ENCODE measurements at places on chromosomes 1 and 21.
A peak's percentile ranks its signal among the peaks of the same experiment; 100 is the strongest.

DNA sequence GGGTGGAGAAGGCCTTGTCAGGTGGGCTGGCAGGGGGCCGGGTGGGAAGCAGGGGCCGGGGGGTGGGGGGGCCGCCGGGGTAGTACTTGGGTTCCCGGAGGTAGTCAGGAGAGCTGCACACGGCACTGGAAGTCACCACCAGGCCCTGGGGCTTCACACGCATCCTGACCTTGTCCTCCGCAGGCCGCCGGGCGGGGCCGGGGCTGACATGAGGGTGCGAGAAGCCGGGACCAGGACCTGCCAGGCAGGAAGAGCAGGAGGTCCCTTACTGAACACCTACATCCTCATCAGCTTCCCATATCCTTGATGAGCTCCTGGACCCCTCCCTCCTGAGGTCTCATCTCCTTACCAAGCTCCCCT, 52.0 kb downstream of the AHDC1 start:
- no peak for DNase-seq

DNA sequence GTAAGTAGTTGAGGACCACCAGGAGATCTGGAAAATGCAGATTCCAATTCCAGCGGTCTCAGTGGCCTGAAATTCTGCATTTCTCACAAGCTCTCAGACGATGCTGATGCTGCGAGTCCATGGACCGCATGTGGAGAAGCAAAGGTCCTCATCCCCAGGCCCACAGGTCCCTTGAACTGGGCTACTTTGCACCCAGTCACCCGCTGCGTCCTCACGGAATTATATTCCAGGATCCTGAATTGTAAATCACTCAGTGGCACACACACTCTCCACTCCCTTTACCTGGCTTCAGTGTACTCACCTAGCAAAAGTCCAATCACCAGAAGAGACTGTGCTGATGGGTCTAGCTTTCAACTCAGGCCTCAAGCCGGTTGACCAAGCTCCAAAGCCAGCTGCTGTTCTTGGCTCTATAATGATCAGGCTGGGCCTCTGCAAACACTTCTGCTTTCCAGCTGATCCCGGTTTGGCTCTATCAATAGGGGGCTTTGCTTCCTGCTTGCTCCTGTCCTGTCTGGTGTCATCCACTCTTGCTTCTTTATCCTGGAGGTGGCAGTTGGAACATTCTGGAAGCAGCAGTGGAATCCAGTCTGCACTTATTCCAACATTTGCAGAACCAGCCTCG, 904 bp upstream of the RPL22 start:
- DNase-seq, result peak; percentile 51

DNA sequence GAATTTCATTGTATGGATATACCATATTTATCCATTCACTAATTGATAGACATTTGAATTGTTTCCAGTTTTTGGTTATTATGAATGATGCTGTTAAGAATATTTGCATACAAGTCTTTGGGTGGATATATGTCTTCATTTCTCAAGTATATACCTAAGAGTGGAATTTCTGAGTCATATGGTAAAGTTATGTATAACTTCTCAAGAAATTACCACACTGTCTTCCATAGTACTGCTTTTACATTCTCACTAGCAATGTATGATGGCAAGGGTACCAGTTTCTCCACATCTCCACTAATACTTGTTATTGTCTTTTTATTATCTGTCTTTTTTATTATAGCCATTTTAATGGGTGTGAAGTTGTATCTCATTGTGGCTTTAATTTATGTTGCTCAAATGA, 74.6 kb upstream of the TENT5C start:
- no peak for DNase-seq

DNA sequence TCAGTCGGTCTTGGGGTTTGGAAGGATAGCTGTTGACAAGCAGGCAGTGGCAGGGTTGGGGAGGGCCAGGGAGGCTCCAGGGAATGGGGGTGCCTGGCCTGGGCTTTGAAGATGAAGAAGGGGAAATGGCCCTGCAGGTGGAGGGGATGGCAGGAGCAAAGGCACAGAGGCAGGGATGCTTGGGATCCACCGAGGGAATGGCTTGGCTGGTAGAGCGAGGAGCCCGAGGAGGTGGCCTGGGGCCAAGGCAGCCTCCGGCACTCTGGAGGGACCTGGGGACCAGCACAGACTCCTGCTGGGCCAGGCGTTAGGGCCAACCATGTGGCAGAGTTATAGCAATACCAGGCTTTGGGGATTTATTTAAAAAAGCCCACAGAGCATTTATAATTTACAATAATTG, 62.9 kb upstream of the EDN2 start:
- DNase-seq, result no peak

GRCh38 chr1:175390081-175390481, 197.5 kb upstream of the KIAA0040 start:
- no peak for DNase-seq

GRCh38 chr1:39639305-39640130, at the start of gene HEYL:
Gene HEYL (minus strand): TSS chr1:39639643. CDS start chr1:39639625, 18 bp downstream.
- peak; percentile 93 for DNase-seq

DNA sequence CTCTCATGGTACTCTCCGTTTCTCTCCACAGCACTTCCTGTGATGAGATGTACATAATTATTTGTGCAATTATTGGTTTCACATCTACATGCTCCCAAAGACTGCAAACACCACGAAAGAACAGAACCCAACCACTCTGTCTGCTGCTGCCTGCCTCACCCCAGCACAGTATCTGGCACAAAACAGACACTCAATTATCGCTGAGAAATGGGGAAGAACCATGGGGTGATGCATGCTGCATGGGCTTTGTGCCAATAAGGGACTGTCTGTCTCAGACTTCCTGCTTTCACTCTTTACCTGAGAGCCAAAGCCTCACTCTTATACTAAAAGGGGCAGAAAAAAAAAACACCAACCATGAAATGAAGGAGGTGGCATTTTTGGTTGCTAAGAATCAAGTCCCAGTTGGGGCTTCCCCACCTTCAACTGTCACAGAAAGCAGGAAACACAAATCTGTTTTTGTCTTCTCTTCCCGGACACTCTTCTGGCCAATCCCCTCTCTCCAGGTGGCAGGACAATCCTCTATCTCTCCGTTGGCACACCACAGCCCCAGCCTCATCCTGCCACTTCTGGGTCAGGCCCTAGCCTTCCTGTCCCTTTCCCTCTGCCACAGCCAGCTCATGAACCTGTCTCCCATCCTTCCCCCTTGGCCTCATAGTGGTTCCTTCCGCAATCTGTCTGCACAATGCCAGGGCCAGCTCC, 82.0 kb downstream of the TGFBR3 start:
- peak; percentile 22 for DNase-seq

All from DMS53 (cell line).